Activated CD4-positive, alpha-beta T cell treated with anti-CD3 and anti-CD28 coated beads for 48 hours (primary cell): ENCODE measurements at places on chromosomes 5 and 9.

- no peak for DNase-seq
These were observed 28.4 kb downstream of the GLRX start for GRCh38 chr5:95794070-95794516.

DNA sequence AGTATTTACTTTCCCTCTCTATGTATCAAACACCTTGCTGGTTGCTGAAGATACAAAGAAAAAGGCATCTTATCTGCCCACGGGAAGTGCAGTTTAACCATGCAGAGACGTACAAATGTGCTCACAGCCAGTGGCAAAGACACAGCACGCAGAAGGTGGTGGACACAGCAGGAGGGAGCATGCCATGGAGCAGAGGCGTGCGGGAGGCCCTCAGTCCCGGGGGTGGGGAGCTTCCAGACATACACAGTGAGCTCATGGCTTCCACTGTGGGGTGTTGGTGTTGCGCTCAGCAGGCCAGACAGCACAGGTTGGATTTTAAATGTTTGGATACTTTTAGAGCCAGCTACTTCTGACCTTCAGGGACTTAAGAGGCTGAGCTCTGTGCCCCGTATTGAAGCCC lies 8.8 kb upstream of the BARX1 start:
- DNase-seq = no peak

DNA sequence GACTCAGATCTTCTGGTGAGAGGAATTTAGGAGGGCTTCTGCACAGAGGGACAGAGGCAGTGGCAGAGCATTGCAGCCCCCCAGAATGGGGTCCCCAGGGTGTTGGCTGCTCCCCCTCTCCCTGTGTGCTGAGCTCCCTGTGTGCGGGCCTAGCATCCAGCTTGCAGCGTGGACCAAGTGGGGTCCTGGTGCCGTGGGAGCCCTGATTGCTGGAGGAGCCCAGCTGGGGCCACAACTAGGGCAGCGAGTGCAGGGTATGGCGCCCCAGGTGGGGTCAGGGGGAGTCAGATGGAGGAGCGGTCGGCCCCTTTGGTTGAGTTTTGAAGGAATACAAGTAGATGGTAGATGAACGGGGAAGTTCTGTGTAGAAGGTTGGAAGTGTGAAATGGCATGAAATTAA lies 66.7 kb downstream of the TRIO start:
- DNase-seq = no peak

DNA sequence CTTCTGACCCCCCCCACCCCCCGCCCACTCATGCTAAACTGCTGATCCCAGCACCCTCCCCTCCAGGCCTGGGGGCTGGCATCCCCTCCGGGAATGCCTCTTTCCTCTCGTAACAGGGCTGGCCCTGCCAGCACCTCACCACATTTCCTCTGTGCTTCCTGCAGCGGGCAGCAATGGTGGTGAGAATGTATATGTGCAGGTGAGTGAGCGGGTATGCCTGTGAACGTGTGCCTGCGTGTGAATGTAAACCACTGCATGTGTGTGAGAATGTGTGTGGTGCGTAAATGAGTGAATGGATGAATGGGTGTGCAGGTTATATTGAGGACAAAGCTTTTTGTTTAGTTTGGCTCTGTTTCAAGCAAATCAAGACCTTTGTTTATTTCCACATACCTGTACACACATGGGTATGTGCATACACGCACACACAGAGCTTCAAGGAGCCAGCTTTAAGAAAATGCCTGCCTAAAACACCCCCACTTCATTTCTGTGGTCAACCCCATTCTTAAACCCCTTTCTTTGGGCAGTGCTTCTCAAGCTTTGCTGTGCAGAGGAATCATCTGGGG lies 95.7 kb upstream of the SHB start:
- DNase-seq = no peak

GRCh38 chr5:1429496-1429895 lies 15.7 kb downstream of the SLC6A3 start:
- DNase-seq = no peak

DNA sequence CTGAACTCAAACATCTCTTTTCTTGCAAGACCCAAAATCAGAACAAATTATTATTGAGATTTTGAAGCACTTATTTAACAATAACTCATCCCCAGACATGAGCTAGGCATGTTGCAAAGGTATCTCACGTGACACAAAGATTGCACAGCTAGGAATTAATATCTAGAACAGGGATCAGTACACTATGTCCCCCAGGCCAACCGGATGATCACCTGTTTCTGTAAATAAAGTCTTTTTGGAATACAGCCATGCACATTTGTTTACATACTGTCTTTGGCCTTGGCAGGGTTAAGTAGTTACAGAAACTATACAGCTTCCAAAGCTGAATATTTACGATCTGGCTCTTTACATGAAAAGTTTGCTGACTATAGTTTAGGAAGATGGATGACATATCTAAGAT lies 287.7 kb downstream of the ACTL7B start:
- DNase-seq = no peak

GRCh38 chr5:89972901-89973300 lies 436.7 kb downstream of the CETN3 start:
- DNase-seq = no peak

GRCh38 chr5:117299936-117300328 lies 725.3 kb upstream of the SEMA6A start:
- no peak for DNase-seq

GRCh38 chr9:14260101-14260500 lies 53.8 kb downstream of the NFIB start:
- no peak for DNase-seq

GRCh38 chr9:98866435-98867102 lies 59.1 kb downstream of the GALNT12 start:
- DNase-seq = no peak

DNA sequence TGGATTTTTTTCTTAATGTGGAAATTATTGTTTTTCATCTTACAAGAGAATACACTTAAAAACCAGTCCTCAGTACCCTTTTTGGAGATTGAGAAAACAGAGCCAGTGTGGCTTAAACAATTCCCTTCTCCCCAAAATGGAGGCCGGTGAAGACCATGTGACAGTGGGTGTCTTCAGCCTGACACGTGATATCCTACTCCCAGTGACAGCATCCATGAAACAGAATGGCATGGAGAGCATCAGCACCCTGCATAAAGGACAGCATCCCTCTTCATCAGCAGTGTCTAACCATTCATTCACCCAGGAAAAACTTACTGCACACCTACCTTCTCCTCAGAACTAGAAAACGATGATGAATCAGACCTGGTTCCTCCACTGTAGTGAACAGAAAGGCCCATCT lies 103.4 kb upstream of the RAI14 start:
- no peak for DNase-seq

GRCh38 chr9:84439250-84439649 lies 98.7 kb upstream of the SLC28A3 start:
- no peak for DNase-seq

- no peak for DNase-seq
These were observed 44.7 kb upstream of the DMAC1 start for GRCh38 chr9:7844242-7844641.
